NCI-H460 (cell line): ENCODE measurements at places on chromosomes 7 and 10. TPM values are rescaled to one million over a fixed set of nuclear protein-coding genes. Genes with fewer than 3 reads are reported as not detected.
A peak's percentile ranks its signal among the peaks of the same experiment; 100 is the strongest.

Gene TMEM236
- 0.10 and 0.17 TPM in 2 replicates for total RNA-seq

DNA sequence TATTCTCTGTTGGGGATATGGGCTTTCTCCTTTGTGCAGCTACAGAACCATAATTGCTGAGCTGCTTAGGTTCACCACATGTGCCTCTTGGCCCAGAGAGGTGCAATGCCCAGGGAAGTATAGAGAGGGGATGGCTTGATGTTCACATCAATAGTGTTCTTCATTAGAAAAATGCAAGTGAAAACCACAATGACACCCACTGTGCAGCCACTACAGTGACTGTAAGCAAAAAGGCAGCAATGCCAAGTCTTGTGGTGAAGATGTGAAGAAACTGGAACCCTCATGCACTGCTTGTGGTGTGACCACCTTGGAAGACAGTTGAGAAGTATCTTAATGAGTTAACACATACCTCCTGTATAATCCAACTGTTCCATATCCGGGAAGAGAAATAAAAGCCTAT lies 318.9 kb upstream of the ZMIZ1 start:
- no peak for DNase-seq

- no peak for DNase-seq
Measured at GRCh38 chr10:13911821-13912520, 325.2 kb downstream of the PRPF18 start.

- no peak for DNase-seq
Measured at GRCh38 chr7:77475181-77475580, 59.0 kb upstream of the GSAP start.

Gene PHYH
- 14.1 and 18.5 TPM in 2 replicates for total RNA-seq

DNA sequence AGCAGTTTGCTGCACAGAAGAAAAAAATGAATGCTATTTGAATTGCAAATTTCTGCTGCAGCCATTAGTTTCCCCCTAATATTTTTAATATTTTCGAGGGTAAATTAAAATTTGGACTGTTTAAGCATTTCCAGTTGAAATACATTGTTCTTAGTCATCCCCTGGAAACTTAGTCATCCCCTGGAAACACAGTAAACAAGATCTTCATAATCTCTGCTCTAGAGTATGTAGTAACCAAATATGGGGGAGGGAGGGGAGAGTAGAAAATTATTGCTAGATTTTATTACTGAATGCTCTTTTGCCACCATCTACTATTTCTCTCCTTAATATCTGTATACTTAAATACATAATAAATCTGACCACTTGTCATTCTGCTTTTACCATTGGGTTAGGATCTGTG lies 1053.3 kb downstream of the SORCS1 start:
- DNase-seq, result no peak

GRCh38 chr10:20922451-20922850 lies 25.3 kb upstream of the NEBL start:
- no peak for DNase-seq

Gene GPR85
- total RNA-seq, result 0.09 TPM in 1 of 2 replicates, not detected in the other

Gene CNTNAP2
- total RNA-seq, result 0.15 and 0.17 TPM in 2 replicates

GRCh38 chr7:140506788-140507464 lies 27.6 kb upstream of the MKRN1 start:
- DNase-seq, result no peak

GRCh38 chr7:1516586-1517251 lies 12.5 kb upstream of the INTS1 start:
- DNase-seq, result no peak

DNA sequence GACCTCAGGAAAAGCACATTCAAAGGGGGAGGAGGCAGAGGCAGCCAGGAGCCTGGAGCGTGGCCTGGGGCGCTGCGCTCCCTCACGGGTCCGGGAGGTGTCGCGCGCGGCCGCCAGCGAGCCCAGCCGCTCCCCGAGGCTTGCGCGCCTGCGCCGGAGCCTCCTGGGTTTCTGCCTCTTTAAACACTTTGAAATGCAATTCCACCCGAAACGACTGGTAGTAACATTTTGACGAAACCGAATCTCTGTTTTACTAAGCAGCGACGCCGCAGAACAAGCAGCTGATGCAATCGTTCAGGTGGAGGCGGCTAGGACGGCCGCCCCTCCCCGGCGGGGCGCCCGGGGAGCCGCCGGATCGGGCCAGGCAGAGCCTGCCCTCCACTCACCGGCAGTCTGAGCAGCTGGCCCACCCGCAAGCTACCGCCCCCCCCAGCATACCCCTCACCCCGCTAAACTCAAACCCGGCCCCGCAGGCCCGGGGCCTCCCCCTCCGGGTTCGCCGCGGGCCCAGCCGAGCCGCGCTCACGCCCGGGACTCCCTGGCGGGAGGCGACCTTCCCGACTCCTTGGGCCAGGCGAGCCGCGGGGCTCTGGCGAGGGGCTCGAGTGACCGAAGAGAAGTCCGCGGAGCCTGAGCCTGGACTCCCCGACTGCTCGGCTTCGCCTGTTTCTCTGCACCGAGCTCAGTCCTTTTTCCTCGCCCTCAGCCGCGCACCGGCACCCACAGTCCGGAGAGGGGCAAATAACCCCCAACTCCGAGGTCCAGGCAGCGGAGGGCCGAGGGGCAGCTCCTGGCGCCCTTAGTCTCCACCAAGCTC lies 3.2 kb downstream of the MKX start:
- DNase-seq, result peak; percentile 56

DNA sequence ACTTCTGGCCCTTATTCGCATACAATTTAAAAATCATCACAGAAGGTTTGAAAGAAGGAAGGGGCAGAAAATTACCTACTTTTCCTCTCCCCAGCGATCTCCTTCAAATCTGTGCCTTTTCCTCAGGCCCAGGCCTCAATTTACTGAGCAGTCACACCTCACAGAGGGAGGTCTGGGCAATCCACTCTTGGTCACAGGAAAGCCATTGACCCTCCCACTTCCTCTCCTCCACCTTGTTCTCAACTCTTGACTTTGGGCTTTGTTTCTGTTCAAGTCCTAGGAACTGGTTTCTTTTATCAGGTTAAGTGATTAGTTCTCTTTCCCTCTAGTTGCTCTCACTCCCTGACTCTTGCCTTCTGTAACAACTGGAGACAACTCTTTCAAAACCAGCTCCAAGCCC lies 37.0 kb upstream of the ATRNL1 start:
- no peak for DNase-seq

DNA sequence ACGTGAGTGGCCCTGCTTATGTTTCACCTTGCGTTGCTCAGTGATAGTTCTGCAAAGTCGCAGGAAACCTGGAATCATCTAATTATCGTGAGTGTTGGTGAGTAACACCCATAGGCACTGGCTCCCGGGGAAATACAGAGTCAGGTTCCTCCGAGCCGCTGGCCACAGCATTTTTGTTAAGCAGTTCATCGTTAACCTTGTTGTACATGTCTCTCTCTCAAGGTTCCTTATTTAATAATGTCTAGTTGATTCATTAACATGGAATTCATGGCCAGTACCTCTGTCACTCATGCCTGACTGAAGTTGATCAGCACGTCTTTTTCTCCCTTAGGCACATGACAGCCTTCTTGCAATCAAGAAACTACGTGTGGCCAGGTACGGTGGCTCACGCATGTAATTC lies 3.1 kb upstream of the ZFAND2A start:
- DNase-seq, result no peak

DNA sequence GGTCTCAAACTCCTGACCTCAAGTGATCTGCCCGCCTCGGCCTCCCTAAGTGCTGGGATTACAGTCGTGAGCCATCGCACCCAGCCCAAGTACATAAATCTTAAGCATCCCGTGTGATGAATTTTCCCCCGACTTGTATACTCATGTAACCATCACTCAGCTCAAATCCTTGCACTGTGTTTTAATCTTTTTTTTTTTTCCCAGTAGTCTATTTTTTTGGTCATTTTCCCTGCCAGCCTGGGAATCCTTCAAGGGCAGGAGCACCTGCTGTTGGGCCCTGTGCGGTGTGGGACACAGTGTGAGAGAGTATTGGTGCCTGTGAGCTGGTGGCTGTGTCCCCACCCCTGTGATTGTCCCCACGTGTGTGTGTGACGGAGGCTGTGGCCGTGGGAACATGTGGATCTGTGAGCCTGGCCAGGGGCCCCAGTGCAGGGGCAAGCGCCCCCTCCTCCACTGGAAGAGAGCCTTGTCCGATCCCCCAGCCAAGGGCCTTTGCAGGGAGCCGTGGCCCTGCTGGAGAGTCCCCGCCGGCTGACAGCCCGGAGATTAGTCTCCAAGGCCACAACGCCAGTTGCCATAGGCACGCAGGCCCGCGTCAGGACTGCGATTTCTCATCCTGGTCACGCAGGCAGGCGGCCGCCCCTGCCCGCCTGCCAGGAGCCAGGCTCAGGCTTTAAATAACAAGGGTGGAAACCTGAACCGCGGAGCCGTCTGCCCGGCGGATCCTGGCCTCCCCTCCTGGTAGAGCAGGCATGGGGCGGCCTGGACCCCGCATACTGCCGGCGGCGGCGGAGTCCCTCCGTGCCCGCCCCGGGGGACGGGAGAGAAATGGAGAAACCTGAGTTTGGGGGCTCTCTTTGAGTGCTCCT lies 26.5 kb downstream of the GTF2IRD1 start:
- DNase-seq, result peak; percentile 83

- peak; percentile 13 for DNase-seq
Measured at GRCh38 chr7:10973942-10974911, 555 bp downstream of the PHF14 start.

GRCh38 chr7:128902761-128903585 lies 7.5 kb downstream of the KCP start:
- DNase-seq, result no peak

Gene NSMCE4A
- total RNA-seq, result 69.4 and 76.5 TPM in 2 replicates

- DNase-seq, result peak; percentile 7
Measured at GRCh38 chr10:95655571-95656290, 780 bp downstream of the ALDH18A1 start.

Gene GTF2IRD1
- 26.6 and 27.3 TPM in 2 replicates for total RNA-seq

DNA sequence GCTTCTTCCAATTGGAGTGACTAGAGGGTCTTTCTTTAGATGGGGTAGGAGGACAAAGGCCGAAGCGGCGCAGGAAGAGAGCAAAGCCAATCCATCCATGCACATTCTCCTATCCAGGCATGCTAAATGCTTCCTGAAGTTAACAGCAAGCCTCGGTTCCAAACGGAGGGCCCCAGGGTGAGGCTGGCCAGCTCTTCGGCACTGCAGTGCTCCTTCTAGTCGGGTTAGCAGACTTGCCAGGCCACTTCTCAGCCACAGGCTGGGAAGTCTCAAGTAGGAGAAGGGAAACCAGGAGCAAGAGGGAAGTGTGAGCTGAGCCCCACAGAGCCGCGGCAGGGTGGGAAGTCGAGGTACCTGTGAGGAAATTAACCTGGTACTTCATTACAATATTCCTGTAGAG lies 253.8 kb upstream of the INHBA start:
- DNase-seq, result no peak

- peak; percentile 56 for DNase-seq
Measured at GRCh38 chr10:100998991-100999741, 442 bp upstream of the LZTS2 start.

DNA sequence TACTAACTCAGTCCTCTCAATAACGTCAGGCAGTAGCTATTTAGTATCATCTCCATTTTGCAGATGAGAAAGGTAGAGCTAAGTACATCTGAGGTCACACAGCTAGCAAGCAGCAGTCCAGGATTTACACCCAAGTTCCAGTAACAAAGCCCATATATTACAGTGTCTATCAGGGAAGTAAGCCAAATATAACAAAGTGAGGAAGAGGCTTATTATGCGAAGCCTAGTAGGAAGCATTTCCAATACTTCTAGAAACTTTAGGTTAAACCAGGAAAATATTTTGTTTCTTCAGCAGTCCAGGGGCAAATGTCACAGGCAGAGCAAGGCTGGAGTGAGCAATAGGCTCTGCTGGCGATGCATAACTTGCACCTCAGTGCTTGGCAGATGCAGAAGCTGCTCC lies 53.9 kb downstream of the NOC3L start:
- DNase-seq, result no peak

Gene CCDC172
- not detected in 2 replicates for total RNA-seq

DNA sequence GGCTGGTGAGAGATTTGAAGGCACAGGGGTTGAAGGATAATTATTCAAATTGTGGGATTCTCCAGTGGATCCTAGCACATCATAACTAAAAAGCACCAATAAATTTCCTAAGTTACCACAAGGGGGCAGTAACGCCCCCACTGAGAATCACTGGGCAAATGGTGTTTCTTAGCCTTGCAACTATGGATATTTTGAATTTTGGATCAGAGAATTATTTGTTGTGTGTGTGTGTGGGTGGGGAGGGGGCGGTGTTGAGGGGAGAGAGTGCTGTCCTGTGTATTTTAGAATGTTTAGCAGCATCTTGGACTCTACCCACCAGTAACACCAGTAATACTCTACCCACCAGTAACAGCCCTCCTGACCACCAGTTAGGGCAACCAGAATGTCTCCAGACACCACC lies 63.3 kb upstream of the PRKG1 start:
- DNase-seq, result peak; percentile 39

GRCh38 chr10:24642921-24643678 lies 80.6 kb downstream of the ARHGAP21 start:
- DNase-seq, result peak; percentile 71

DNA sequence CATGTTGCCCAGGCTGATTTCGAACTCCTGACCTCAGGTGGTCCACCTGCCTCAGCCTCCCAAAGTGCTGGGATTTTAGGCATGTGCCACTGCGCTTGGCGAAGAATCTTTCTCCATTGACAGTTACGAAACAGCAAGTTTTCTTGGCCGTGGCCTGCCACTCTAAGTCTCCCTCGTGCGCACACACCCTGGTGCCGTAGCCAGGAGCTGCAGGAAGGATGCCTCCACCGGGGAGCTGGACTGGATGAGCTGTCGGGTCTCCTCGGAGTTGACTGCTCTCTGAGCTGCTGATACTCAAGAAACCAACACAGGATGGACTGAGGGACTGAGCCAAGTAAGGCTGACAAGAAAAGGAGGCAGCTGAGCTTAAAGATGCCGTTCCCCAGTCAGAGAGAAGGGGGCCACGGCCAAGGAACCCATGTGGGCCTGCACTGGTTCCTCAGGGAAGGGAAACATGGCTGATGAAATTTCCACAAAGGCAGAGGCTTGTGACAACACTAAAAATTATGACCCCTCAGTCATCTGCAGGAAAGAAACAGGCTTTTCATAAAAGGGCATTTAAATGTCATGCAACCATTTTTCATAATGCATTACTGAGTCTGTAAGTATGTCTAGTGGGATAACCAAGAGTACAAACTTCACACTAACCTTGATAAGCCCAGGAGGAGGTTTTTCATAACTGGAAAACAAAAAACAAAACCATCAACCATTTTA lies 27.7 kb upstream of the FKBP9 start:
- DNase-seq, result no peak

Gene CRTAC1
- not detected in 2 replicates for total RNA-seq

Gene MRLN
- total RNA-seq, result not detected in 2 replicates

DNA sequence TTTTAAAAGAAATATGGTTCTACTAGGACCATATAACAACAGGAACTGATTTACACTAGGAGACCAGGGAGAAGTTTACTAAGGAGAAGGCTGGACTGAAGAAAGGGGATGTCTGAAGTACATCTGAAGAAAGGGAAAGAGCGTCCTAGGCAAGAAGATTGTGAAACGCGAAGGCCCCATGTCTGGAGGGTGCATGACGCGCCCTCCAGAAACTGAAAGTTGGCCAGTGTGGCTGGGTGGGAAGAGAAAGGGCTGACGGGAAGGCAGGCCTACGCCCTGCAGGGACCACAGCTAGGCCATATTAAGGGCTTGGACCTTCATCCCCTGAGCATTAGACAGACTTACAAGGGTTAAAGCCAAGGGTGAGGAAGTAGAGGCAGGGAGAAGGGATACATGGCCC lies 158.0 kb downstream of the TRIL start:
- DNase-seq, result no peak

Gene EPHB6
- not detected in 2 replicates for total RNA-seq

- no peak for DNase-seq
Measured at GRCh38 chr10:130455791-130456190, 319.6 kb downstream of the GLRX3 start.
